ENCODE measurements at places on chromosomes 12 and 14.

DNA sequence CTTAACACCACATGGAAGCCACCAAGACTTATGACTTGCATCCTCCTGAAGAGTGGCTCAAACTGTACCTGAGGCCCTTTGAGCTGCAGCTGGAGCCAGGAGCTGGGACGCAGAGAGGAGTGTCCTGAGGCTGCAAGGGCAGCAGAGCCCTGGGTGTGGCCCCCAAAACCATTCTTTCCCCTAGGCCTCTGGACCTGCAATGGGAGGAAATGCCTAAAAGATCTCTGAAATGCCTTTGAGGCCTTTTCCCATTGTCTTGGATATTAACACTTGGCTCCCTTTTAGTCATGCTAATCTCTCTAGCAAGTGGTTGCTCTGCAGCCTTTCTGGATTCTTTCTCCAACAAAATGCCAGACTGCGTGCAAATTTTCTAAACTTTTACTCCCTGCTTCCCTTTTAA lies 156.1 kb downstream of the SLC38A4 start:
- no peak for DNase-seq

DNA sequence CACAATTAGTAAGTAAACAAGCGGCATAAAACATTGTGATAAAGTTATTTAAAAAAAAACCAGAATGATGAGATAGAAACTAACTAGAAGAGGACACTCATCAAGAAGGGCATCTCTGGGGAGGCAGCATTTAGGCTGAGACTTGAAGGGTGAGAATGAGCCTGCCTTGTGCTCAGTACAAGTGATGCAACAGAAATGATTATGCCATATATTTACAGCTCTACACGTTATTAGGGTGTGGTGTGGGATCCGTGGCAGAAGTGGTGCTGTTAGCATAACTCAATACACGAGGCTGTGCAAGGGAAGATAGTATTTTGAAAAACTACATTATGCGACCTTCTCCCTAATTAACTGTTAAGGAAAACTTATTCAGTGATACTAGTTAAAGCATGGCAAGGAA lies 178.5 kb upstream of the ATF7IP start:
- DNase-seq, result no peak

GRCh38 chr12:10153271-10154144 lies 18.4 kb downstream of the OLR1 start:
- peak; percentile 81 for DNase-seq

DNA sequence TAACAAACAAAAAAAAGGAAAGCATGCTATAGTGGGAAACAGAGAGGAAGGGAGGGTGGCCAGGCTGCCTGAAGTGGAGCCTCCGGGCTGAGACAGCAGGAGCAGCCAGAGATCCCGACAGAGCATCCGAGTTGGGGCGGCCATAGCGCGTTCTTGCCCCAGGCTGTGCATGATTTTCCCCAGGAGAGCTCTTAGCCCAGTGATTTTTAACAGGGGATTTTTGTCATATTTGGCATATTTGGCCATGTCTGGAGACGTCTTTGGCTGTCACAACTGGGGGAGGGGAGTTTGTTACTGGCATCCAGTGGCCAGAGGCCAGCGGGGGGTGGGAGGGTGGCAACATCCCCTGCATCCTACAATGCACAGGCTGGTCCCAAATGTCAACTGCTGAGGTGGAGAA lies 23.6 kb downstream of the BDKRB1 start:
- DNase-seq, result peak; percentile 78

DNA sequence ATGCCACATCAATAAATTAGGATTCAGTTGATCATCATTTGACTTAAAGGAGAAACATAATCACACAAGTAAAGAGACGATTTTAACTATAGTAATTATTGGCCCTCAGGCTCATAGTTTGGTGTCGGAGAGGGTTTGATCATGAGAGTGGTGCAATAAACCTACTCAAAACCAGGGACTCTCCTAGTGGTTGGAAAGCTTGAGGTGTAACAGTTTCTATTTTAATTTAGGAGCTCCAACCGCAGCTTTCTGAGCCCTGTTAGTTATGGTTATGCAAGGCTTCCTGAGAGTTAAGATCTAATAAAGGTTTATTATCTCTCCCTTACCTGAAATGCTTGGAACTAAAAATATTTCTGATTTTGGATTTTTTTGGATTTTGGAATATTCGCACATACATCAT lies 36.4 kb downstream of the TMTC2 start:
- no peak for DNase-seq

- no peak for DNase-seq
Observed at GRCh38 chr14:21155963-21156362, at the start of gene OR5AU1. Gene OR5AU1, minus strand, starts transcription at chr14:21156063. Its CDS starts 191 bp downstream, at chr14:21155872.

- DNase-seq, result peak; percentile 5
Observed at GRCh38 chr14:29054119-29054518, 287.5 kb downstream of the FOXG1 start.

GRCh38 chr14:93960108-93960475 lies 16.3 kb downstream of the ASB2 start:
- no peak for DNase-seq

- DNase-seq, result no peak
Observed at GRCh38 chr12:58154359-58154758, 213.0 kb downstream of the ATP23 start.

- DNase-seq, result no peak
Observed at GRCh38 chr12:22458298-22458937, 85.9 kb downstream of the C2CD5 start.

- no peak for DNase-seq
Observed at GRCh38 chr14:33271216-33271615, 332.5 kb downstream of the NPAS3 start.

- DNase-seq, result no peak
Observed at GRCh38 chr12:69966839-69967238, 141.8 kb downstream of the MYRFL start.

DNA sequence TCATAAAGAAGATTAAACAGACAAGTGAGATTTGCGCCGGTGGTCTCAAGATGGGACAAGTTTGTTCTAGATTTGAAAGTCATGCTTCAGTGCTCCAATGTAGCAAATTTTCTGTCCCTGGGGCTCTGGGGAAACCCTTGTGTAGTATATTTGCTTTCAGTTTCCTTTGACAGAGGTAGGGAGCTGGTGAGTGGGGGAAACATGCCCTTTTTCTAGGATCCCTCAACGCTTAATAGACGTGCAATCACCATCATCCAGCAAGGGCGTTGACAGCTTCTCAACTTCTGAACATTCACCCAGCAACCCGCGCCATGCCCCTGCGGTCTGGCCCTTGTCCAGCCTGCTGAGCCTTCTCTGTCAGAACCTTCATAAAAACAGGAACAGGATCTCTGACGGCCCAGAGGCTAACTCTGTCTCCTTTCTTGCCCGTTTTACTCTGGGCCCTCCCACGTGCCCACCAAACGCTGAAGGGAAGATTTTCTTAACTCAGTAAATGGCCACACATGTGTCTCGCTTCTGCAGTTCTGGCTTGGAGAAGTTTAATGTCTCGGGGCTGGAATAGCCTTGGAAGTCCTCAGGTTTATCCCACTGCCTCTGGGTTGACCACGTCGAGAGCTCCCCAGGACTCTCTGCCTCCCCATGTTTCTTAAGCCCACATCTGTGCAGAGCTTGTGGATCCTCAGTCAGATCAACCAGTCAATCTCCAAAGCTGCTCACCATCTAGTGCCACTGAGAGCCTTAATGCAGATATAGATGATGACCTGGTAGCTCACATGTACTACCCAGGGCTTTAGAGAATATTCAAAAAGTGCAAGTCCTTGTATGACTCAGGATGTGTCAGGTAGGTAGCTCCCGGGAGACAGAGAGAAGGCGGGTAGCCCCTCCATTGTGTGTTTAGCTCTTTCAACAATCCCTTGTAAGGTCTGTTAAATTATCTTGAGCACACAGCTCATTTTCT lies 58.1 kb upstream of the CCND2 start:
- no peak for DNase-seq

DNA sequence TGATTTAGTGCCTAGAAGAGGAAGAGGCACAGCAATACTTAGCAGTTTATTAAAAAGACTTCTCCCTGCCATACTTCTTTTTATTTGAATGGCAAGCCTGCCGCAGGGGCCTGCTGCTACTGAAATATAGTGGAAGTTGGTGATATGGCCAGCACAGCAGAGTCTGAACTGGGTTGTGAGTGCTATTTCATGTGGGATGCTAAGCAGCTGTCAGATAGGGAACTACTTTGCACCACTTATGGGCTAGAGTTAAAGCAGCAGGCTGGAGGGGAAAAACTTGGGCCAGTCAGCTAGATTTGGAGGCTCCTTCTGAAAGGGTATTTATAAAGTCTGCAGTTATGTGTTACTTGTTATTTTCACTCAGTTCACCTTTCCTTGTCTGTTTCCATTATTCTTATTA lies 299.0 kb upstream of the E2F7 start:
- no peak for DNase-seq

DNA sequence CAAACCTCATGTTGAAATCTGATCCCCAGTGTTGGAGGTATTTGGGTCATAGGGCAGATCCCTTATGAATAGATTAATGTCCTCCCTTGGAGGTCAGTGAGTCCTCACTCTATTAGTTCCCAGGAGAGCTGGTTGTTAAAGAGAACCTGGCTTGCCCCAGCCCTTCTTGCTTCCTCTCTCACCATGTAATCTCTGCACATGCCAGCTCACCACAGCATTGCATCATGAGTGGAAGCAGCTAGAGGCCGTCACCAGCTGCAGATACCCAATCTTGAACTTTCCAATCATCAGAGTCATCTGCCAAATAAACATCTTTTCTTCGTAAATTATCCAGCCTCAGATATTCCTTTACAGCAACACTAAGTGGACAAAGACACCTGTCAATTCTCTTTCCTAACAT lies 161.8 kb upstream of the IGF1 start:
- peak; percentile 70 for DNase-seq

DNA sequence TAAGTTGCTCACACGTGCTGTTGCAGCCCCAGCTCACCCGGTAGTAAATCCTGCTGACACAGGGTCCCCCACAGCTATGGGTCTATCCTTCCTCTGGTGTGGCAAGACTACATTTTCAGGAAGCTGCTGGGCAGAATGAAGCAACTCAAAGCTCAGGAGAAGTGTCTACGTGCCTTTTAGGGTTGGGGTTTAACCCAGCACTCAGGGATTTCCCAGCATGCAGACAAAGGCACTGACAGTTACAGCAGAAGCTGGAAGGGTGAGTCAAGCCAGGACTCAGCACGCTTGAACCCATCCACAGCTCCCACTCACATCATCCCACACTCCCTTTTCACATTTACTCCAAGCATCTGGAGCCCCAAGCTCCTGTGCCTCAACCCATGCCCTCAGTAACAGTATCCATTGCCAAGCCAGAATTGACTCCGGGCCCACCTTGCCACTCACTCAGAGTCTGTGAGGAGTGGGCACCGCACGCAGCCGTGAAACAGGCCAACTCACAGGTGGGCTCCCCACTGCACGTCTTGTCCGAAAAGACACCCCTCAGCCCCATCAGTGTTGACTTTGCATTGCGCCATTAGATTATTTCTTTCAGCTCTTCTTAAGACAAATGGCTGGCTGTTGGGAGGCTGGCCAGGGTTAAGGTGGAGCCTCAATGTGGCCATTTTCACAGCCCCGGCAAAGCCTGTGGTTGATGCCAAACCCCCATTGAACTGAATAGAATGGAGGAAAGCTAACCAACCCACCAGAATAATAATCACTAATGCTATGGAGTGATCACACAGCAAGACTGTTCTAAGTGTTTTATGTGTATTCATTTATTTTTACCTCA lies 59.6 kb downstream of the ZFP36L1 start:
- DNase-seq, result no peak
